ENCODE measurements at places on chromosomes 1 and 21.

DNA sequence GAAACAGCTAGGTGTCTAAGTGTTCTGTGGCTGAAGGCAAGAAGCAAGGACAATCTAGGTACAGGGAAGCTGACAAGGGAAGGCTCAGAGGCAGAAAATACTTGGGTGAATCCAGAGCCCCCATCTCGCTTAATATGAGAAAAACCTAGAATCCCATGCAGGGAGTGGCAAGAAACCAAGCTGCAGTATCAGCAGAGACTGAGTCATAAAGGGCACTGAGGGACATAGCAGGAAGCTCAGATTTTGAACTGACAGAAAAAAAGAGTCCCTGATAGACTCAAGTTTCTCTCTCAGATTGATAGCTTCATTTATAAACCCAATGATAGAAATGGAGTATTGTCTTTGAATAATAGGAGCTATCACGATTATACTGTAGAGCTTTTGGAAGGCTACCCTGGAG lies 77.3 kb upstream of the KCNJ15 start:
- DNase-seq = no peak

DNA sequence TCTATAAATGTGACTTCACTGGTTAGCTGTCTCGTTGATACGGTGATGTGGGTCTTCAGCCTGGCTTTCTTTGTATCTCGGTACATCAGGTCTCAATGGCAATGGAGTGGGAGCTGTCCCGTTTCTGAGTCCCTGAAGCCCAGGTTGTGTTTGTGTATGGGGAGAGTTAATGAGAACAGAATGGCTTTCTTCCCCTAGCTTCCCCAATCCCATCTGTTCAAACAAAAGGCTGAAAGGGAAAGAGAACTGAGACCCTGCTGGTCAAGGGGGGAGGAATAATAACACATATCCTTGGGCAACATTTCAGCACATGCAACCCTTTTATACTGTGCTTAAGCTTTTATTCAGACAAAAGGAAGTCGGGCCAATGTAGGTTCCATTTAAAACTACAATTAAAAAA lies 28.4 kb upstream of the CASQ2 start:
- no peak for DNase-seq

DNA sequence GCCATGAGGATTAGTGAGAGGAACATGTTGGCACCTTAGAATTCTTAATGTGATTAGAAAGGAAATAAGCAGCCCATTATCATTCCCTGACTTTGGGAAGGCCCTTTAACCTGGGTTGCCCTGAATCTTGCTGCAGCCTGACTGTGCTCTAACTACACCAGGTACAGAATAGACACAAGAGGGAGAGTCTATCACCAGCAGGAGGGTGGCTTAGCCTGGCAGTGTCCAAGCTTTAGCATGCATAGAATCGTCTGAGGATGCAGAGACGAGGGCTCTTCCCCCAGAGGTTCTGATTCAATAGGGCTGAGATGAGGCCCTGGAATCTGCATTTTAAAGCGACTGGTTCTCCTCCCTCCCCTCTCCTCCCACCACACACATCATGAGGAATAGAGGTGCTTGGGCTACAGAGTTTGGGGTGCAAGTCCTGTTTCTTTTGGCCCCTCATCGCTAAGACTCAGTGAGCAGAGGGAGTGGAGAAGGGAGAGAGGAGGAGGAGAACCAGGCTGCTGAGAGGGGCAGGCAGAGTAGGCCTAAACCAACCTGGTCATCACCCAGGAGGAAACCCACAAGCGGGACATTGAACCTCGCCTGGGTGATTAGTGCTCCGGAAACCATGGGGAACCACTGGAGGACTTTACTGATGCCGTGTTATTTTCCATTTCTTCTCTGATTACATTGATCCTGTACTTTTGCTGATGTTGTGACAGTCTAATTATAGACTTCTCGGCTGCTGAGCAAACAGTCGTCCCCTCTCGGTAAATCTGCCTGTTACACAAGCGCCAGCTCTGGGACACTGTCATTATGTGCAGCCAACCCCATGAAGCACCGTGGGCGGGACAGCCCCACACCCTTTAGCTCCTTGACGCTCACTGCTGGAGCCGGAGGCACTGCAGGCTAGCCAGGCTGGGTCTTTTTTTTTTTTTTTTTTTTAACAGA lies 6.3 kb upstream of the TENT5C start:
- no peak for DNase-seq

DNA sequence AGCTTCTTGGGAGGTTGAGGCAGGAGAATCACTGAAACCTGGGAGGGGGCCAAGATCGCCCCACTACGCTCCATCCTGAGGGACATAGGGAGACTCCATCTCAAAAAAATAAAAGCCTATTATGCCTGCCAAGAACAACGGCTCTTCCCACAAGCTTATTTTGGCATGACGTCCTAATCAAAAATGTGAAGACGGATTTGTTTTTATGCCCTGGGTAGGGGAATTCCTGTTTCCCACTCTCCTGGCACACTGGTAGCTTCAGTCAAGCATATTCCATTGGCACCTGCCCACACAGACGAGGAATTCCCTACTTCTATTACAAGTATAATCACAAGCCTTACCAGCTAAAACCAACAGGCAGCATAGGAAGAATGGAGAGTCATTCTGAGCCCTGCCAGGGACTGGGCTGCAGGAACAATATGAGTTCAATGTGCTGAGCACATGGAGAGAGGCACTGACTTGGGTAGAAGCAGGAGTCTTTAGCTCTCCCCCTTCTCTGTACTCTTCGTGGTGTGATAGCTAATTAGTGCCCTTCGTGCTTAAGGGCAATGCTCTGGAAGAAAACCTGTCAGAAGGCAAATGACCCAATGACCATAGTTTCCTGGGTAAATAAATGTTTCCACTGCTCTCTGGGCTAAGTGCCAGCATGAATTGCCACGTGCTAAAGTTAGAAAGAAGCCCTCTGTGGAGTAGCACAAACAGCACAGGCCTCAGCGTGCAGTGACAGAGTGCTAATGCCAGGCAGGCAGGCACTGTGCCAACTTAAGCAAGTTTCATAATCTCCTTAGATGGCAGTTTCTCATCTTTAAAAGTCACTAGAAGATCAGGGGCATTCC lies 16.8 kb downstream of the TNFSF4 start:
- DNase-seq = no peak

- DNase-seq = no peak
Observed at GRCh38 chr1:21956720-21957552, 19.8 kb upstream of the HSPG2 start.
